Activated CD8-positive, alpha-beta T cell treated with anti-CD3 and anti-CD28 coated beads for 36 hours (primary cell): ENCODE measurements at places on chromosomes 3 and 15. TPM values are rescaled to one million over a fixed set of nuclear protein-coding genes. Genes with fewer than 3 reads are reported as not detected.

Gene PLA2G4B
- 4.8 TPM for total RNA-seq

Gene CATSPER2
- 9.0 TPM for total RNA-seq

Gene ANKUB1
- total RNA-seq: not detected

Gene TGM4
- not detected for total RNA-seq

Gene GREM1
- not detected for total RNA-seq

Gene LRRC31
- total RNA-seq: not detected

DNA sequence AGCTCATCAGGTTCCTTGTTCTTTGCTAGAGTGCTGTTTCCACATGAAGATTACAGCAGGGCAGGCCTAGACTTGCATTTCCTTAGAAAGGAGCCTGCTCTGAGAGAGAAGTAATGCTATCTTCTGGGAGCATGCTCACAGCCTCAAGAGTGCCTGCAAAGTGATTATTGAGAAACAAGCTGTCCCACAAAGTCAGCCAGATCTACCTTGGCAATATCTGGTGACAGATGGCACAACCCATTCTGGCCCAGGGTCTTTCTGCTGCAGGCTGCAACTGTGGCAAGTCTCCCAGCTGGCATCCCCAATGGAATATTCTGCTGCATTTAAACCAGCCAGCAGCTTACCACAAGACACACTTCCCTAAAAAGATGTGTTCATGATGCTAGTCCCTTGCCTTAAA, 29.3 kb downstream of the MTMR10 start:
- H3K4me3 ChIP-seq: no peak overlapping the region
- H3K36me3 ChIP-seq: peaks cover 21% of the 10 kb centered on the region
- no peak for DNase-seq
- H3K27ac ChIP-seq: peak overlapping the region; percentile 11
- H3K4me1 ChIP-seq: peaks cover 17% of the 10 kb centered on the region

DNA sequence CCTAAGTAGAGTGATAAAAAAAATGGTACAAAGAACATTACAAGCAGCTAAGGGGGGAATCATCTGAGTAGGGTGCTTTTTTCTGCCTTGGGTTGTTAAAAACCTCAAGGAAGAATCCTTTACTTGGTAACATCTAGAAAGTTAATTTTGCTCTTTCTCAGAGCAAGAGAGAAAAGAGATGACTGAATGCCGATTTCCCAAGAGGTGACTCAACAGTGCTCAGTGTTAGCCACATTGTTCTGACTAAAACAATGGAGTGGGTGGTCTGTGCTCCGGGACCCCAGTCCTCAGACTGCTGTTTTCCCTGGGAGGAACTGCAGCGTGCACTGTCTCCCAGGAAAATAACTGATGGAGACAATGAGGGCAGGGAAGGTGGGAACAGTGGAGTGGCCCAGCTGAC, 41.1 kb upstream of the RASGRP1 start:
- H3K27ac ChIP-seq: no peak overlapping the region
- no peak for DNase-seq
- H3K27me3 ChIP-seq: no peaks in the 10 kb centered on the region
- H3K4me3 ChIP-seq: no peak overlapping the region
- H3K36me3 ChIP-seq: peaks cover 2% of the 10 kb centered on the region

DNA sequence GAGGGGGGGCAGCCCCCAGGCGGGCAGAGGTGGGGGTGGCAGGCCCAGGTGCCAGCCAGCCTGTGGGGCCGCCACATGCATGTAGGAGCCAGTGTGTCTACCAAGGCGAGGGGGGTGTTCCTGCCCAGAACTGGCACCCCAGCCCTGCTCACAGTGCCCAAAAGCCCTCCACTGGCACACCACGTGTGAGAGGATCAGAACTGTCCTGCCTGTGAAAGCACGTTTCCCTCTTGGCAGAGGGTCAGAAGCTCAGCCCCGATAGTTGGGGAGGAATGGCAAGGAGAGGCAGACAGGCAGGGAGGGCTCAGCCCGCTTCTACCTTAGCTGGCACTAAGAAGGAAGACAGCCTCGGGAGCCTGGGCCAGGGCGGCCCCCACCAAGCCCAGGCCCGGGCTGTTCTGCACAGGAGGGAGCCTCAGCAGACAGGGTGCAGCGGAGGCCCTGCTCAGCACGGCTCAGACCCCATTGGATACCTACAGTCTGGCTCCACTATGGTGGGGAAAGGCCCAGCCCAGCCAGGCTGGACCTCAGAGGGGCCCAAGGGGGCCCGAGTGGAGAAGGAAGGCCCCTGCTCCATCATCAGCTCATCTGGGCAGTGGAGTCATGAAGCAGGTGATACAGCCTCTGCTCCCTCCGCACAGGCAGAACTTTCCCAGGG, 84.8 kb upstream of the LINGO1 start:
- no peak for DNase-seq
- no peaks in the 10 kb centered on the region for H3K4me1 ChIP-seq
- no peak overlapping the region for H3K4me3 ChIP-seq
- H3K36me3 ChIP-seq: no peaks in the 10 kb centered on the region
- no peak overlapping the region for H3K27ac ChIP-seq
- H3K27me3 ChIP-seq: peaks cover 5% of the 10 kb centered on the region

DNA sequence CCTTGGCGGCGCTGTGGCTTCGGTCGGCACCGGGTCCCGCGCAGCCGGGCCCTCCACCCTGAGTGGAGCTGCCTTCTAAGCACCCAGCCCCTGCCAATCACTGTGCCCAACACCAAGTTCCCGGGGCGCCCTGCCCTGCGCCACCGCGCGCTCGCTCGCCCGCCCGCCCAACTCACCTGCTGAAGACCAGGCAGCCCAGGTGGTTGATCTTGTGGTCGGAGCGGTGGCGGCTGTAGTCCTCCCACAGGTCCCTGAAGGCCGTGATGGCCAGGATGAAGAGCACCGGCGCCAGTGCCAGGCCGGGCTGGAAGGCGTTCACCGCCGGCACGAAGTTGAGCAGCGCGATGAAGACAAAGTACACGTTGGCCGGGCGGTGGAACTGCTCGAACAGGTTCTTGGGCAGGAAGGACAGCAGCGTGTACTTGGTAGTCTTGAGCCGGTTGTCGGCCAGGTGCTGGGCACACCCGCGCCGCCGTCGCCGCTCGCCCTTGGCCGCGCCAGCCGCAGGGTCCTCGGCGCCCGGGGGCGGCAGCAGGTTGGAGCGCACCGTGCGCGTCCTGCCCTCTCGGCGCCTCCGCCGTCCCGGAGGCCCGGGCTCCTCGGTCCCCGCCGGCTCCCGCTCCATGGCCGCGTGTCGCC, 536 bp downstream of the ATP10A start:
- H3K4me3 ChIP-seq: peak overlapping the region; percentile 91
- H3K36me3 ChIP-seq: peaks cover 27% of the 10 kb centered on the region
- H3K27ac ChIP-seq: peak overlapping the region; percentile 92

DNA sequence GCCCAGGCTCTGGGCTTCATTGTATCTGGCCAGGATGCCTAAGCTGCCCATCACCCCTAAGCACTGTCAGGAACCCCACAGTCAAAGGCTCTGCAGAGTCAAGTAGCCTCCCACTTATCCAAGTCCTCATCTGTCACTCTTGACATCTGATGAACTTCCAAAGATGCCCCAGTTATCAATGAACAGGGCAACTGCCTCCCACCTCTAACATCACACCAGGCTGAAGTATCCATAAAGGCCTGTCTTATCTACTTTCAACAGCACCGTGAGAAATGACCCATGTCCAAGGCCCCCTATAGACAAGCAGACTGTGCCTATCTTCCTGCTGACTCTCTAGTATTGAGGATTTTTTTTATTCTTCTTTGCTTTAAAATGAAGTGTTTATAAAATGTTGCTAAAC, 56.4 kb downstream of the TRIM69 start:
- H3K4me1 ChIP-seq: peaks cover 22% of the 10 kb centered on the region
- no peaks in the 10 kb centered on the region for H3K27me3 ChIP-seq
- no peak for DNase-seq
- no peak overlapping the region for H3K27ac ChIP-seq
- H3K36me3 ChIP-seq: no peaks in the 10 kb centered on the region

DNA sequence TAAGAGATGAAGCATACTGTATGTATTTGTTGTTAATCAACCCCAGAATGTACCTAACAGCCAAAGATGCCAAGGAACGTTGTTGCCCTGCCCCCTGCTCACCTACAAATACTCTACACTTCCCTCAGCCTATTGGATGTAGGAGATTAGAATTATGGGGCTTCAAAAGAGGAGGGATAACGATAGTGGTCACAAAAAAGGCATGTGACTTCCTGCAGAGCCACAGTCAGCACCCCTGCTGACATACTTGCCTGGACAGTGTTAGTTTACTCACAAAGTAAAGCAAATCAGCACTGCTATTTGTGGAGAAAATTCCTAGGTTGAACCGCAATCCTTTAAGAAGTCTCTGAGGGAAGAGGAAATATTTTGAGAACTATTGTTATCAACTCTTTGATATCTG, 37.9 kb downstream of the PARP15 start:
- H3K27ac ChIP-seq: no peak overlapping the region
- peaks cover 35% of the 10 kb centered on the region for H3K36me3 ChIP-seq
- H3K27me3 ChIP-seq: no peaks in the 10 kb centered on the region

- no peak overlapping the region for H3K27ac ChIP-seq
- H3K36me3 ChIP-seq: no peaks in the 10 kb centered on the region
- no peak for DNase-seq
- no peak overlapping the region for H3K4me3 ChIP-seq
These were observed 33.6 kb upstream of the ZBTB38 start for GRCh38 chr3:141334627-141335250.

- H3K4me3 ChIP-seq: no peak overlapping the region
- no peaks in the 10 kb centered on the region for H3K36me3 ChIP-seq
- no peak overlapping the region for H3K27ac ChIP-seq
- no peak for DNase-seq
These were observed 107.0 kb upstream of the RORA start for GRCh38 chr15:61336026-61336638.

DNA sequence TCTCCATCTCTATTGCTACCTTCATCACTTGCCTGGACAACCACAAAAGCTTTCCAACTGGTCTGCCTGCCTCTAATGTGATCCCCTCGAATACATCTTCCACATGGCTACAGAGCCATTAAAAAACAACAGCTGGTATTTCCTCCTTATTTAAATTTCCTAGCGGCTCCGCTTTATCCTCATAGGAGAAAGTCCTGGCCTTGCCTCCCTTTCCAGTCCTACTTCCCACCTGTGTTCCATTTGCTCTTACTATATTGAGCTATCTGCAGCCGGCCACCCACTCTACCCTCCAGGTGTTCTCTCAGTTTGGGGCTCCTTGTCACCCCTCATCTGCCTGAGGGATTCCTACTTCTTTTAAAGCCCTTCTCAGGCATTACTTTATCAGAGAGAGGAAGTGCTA, 49.7 kb upstream of the TSPAN3 start:
- no peak overlapping the region for H3K4me3 ChIP-seq
- no peaks in the 10 kb centered on the region for H3K36me3 ChIP-seq
- DNase-seq: no peak
- H3K4me1 ChIP-seq: peaks cover 12% of the 10 kb centered on the region
- no peaks in the 10 kb centered on the region for H3K27me3 ChIP-seq
- H3K27ac ChIP-seq: no peak overlapping the region

- H3K4me1 ChIP-seq: no peaks in the 10 kb centered on the region
- no peak for DNase-seq
- H3K27me3 ChIP-seq: peaks cover 5% of the 10 kb centered on the region
- H3K27ac ChIP-seq: no peak overlapping the region
- no peak overlapping the region for H3K4me3 ChIP-seq
These were observed 22.3 kb upstream of the GNB4 start for GRCh38 chr3:179473565-179473964.

DNA sequence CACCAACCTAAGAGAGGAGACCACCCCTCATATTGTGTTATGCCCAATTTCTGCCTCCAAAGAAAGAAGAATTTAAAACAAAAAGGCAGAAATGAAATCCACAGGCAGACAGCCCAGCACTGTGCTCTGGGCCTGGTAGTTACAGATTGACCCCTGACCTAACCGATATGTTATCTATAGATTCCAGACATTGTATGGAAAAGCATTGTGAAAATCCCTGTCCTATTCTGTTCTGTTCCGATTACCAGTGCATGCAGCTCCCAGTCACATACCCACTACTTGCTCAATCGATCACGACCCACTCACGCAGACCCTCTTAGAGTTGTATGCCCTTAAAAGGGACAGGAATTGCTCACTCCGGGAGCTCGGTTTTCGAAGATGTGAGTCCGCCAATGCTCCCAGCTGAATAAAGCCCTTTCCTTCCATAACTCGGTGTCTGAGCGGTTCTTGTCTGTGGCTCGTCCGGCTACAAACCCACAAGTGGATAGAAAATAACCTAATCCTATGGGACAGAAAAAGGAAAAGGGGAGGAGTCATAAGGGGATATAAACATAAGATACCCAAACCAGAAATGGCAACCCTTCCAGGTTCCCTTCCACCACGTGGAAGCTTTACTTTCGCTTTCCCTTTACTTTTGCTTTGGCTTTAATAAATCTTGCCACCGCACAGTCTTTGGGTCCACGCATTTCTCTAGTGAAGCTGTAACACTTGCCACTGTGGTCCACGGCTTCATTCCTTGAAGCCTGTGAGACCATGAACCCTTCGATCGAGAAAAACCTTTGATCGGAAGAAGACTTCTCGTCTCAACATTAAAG, 1.7 kb upstream of the CFAP91 start:
- peaks cover 5% of the 10 kb centered on the region for H3K36me3 ChIP-seq
- peak overlapping the region; percentile 95 for H3K27ac ChIP-seq
- H3K4me1 ChIP-seq: peaks cover 38% of the 10 kb centered on the region
- peak; percentile 22 for DNase-seq
- H3K4me3 ChIP-seq: no peak overlapping the region

DNA sequence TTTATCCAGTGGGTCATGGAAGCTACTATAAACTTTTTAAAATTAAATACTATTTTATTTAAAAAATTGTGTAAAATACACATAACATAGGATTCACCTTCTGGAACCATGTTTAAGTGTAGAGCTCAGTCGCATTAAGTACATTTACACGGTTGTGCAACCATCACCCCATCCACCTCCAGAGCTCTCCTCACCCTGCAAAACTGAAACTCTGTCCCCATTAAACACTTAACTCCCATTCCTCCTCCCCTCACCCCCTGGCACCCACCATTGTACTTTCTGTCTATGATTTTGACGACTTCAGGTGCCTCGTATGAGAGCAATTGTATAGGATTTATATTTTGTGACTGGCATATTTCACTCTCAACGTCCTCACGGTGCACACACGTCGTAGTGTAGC, 70.7 kb downstream of the APBA2 start:
- H3K27me3 ChIP-seq: no peaks in the 10 kb centered on the region
- peaks cover 4% of the 10 kb centered on the region for H3K36me3 ChIP-seq
- H3K4me1 ChIP-seq: peaks cover 62% of the 10 kb centered on the region
- H3K4me3 ChIP-seq: no peak overlapping the region
- no peak for DNase-seq
- H3K27ac ChIP-seq: no peak overlapping the region

DNA sequence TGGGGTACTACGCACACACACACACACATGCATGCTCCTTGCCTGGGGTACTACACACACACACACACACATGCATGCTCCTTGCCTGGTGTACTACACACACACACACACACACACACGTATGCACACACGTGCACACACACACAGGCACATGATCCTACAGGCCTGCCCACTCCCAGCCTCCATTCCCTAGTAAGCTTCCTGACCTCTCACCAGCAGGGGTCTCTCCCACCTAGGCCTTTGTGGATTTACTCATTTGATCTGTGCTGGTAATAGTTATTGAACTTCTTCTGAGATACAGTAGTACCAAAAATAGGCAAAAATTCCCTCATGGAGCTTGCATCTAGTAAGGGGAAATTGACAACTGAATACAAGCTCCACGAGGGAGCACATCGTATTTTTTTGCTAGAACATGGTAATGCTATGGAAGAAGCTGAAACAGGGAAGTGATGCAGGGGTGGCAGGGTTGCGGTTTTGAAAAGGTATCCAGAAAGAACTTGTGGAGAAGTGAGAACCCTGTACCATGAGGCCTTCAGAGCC, 19.1 kb downstream of the TTC21A start:
- H3K27ac ChIP-seq: no peak overlapping the region
- H3K4me1 ChIP-seq: peaks cover 18% of the 10 kb centered on the region
- H3K27me3 ChIP-seq: no peaks in the 10 kb centered on the region

GRCh38 chr3:5198986-5199731, 11.7 kb downstream of the EDEM1 start:
- peak overlapping the region; percentile 32 for H3K4me3 ChIP-seq
- peak overlapping the region; percentile 93 for H3K27ac ChIP-seq
- peak; percentile 49 for DNase-seq
- H3K4me1 ChIP-seq: peaks cover 67% of the 10 kb centered on the region
- H3K27me3 ChIP-seq: no peaks in the 10 kb centered on the region
